Hematopoietic multipotent progenitor cell (in vitro differentiated cells): ENCODE measurements at places on chromosomes 4 and X. TPM values are rescaled to one million over a fixed set of nuclear protein-coding genes. Genes with fewer than 3 reads are reported as not detected.

The FHIP1A gene
- under 0.01 TPM for total RNA-seq

The SCML2 gene
- total RNA-seq, result 7.8 TPM

The APELA gene
- not detected for total RNA-seq

DNA sequence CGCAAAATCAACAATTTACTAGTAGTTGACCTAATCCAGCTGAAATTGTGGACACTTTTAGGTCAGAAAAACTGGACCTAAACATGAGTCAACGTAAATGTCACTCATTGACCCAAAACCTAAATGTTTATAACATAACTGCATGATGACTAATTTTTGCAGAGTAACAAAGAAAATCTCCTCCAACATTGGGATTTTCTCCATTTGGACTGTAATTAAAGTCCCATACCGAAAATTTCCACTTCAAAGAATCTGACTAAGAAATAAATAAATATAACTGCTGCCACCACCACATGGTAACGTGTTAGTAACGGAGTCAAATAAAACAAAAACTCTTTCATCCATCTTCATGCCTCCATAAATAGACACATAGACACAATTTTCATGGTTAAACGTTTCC is 1.9 kb downstream of the ADGRA3 start:
- no peak for DNase-seq

DNA sequence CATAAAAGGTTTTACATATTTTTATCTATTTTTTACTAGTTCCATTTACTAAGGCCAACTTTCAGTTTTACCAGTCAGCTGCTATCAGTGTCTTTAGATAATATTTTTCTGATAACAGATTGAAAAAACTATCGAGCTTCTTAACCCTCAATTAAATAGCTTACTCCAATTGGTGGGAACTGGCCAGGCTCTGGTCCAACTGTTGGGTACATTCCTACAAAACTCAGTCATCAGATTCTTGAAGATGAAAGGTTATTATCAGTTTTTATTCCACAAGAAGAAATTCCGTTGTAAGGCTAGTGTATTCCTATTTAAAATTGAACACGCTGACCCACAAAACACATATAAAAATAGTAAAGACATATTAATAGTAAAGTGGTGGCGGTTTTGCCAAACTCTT is 346.2 kb downstream of the MAPK10 start:
- no peak for DNase-seq

DNA sequence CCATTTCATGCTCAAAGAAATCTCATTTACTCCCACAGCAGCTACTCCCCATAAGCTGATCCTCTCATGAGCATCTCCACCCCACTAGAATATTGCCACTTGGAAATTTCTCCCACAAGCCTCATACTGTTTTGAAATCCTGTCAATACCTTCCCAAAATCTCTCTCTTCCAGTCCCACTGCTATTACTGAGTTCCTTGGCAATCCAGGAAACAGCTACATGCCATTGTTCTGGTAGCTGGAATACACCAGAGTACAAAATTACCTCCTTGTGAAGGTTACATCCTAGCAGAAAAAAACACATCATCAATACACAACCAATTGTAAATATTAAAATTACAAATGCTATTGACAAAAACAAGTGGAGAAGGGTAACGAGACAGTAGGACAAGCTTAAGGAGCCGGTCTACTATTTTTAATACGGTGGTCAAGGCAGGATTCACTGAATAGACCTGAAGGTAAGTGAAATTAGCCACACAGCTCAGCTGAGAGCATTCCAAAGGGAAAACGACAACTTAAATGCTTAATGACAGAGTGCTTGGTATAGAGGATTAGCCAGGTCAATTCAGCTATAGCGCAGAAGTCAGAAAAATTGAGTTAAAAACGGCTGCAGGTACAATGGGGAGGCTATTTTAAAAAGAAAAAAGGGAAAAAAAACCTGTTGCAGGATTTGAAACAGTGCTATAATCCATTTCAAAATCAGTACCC is 6.4 kb downstream of the RPL9 start:
- DNase-seq, result no peak

The CDX4 gene
- not detected for total RNA-seq

DNA sequence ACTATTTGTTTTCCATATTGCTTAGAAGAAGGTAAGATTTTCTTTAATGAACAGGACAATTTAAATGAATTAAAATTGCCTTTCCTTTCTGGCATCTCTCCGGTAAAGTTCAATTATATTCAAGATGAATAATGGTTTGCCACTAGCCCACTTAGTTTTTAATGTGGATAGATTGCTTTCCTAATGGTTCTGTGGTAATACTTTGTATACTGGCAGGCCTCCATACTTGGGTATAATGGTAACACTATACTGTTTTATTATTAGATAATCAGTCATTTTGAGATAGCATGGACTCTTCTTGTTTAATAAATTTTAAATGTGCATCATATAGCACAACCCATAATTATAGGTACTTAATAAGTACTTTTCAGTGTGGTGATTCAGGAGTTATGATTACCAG is 89.5 kb downstream of the ELOVL6 start:
- no peak for DNase-seq

The BEX2 gene
- 41.7 TPM for total RNA-seq

The STPG2 gene
- total RNA-seq, result 0.54 TPM

DNA sequence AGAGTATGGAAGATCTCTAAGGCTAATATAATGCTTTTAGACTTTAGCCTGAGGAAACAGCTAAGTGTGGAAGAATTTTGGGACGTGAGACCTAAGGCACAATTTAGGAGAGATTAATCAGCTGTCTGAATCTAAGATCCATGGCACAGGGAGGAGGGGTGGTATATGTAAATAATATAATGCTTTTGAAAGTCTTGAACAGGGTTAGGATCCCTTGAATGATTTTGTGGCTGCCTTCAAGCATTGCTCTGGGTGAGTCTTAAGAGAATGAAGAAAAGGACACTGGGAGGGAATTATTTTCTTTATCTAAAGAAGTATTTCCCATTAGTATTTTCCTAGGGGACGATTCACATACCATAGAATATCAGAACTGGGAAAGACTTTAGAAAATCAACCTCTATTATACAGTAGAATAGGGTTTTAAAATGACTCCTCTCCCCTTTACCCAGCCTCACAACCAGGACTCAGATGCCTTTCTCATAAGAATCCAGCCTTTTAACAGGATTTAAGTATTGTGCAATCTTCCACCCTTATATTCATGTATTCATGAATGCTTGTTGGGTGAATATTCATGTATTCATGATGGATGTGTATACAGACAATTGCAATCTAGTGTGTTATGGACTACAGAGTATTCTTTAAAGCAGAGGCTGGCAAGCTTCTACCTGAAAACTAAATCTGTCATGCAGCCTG is 664.2 kb upstream of the CPEB2 start:
- DNase-seq, result no peak

- DNase-seq, result peak; percentile 71
Observed at GRCh38 chr4:87011340-87012034, 76.7 kb downstream of the AFF1 start.

The GPM6B gene
- 0.81 TPM for total RNA-seq

GRCh38 chrX:68462197-68462596 is 28.9 kb upstream of the OPHN1 start:
- no peak for DNase-seq

GRCh38 chr4:35038845-35039244 is 1205.5 kb downstream of the ARAP2 start:
- no peak for DNase-seq

The FGFR3 gene
- total RNA-seq, result 0.54 TPM

- DNase-seq, result peak; percentile 48
Observed at GRCh38 chr4:32462944-32463343, 1742.8 kb downstream of the PCDH7 start.

DNA sequence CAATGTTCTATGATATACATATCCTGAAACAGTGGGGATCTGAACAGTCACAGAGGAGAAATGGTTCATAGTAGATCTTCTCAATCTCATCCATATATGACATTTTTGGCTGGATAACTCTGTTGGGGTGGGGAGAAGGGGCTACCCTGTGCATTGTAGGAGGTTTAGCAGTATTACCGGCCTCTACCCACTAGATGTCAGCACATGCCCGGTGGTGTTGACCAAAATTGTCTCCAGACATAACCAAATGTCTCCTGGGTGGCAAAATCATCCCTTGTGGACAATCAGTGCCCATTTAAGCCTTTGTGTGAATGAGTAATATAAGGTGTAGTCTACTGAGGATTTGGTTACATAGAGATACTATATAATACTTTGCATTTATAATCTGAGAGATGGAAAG is 89.9 kb downstream of the PLS3 start:
- peak; percentile 53 for DNase-seq

- no peak for DNase-seq
Observed at GRCh38 chr4:121228848-121229247, 64.7 kb upstream of the TNIP3 start.

GRCh38 chr4:40842318-40842717 is 92.6 kb downstream of the NSUN7 start:
- DNase-seq, result no peak

DNA sequence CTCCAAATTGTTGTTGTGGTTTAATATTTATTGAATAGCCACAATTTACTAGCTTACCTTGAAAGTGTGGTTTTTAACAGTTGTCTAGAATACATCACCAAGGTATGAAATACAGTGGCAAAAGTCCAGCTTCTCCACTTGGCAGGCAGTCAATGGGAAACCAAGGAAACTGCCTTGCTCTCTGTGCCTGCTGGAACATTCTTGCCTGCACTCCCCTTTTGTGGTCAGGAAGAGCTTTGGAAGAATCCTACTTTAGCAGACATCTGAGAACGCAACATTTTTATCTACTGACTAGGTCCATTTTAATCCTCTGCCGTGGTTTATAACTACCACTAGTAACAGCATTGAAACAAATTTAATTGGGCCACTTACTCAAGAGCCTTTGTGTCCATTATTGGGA is 64.5 kb downstream of the TENM3 start:
- DNase-seq, result no peak

The KCNIP4 gene
- not detected for total RNA-seq

DNA sequence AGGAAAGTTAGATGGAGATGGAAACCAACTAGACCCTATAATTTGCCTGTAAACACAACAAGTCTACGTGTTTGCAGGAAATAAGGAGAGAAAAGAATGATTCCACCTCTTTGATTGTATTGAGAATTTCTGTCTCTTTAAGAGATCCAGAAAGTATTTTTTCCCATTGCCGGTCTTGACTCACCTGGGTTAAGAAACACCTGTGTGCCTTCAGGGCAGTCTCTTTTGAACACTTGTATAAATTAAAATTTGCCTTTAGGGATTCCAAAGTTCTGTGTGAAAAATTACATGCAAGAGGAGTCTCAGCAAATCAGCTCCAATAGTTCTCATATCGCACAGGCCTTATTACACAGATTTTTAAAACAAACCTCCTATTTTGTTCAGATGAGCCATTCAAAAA is 46.0 kb upstream of the SMAD1 start:
- DNase-seq, result no peak

The CLTRN gene
- 0.27 TPM for total RNA-seq

The UGT2B15 gene
- not detected for total RNA-seq

The ARL9 gene
- total RNA-seq, result 0.81 TPM
